ENCODE measurements at places on chromosomes 4 and X. TPM values are rescaled to one million over a fixed set of nuclear protein-coding genes. Genes with fewer than 3 reads are reported as not detected.

GRCh38 chr4:7698584-7698983 lies 241.1 kb downstream of the AFAP1 start:
- DNase-seq = no peak

DNA sequence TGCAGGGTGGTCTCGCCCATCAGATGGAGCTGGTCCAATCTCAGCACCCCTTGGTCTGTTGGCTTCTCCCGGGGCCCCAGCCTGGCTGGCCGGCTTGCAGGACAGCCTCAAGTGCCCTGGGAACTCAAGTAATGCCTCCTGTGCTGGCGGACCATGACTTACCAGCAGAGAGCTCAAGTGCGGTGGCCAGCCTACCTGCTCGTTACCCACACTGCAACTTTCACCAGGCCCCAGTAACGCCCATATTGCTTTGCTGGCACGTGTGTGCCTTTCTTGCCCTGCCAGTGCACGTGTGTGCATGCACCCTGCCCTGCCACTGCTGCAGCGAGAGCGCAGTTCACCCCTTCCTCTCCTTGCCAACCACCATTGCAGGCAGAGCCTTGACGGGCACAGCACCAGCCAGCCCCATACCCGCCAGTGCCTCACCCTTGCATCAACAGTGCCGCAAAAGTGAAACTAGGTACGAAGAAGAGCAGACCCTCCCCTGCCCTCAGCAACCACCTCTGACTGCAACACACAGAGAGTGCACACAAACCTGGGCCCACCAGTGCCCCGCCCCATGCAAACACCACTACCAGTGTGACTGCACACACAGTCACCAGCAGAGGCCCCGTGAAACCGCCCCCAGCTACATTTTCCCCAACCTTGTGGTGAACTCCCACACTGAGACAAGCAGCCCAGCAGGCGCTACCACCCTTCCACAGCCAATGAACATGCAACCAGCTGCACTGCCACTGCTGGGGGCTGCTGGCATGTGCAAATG lies 88.9 kb upstream of the POU3F4 start:
- DNase-seq = no peak

GRCh38 chr4:61886131-61886530 lies 686.0 kb downstream of the ADGRL3 start:
- no peak for DNase-seq

DNA sequence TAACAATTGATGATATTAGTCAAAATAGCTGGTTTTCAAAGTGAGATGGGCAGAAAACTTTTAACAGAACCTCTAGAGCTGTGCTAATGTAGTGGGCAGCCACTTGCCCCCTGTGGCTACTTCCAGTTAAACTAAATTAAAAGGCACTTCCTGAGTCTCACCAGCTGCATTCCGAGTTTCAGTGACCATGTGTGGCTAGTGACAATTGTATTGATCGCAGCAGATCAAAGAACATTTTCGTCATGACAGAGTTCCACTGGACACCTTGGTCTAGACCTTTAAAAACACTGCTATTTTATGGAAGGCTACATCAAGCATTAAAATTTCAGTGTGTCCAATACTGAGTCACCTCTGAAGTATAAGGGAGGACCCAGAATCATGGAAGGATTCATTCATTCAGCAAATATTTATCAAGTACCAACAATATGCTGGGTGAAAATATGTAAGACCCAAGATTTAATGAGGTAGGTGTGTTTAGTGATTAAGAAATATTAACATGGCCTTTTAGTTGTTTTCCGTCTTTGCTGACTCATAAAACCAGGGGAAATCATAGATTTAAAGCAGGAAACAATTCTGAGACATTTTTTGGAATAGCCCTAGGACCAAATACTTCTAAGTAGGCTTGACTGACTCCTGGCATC lies 5.1 kb upstream of the FAT1 start:
- no peak for DNase-seq

- DNase-seq = no peak
Measured at GRCh38 chr4:121266982-121267381, 102.9 kb upstream of the TNIP3 start.

GRCh38 chr4:86060341-86060740 lies 299.5 kb downstream of the MAPK10 start:
- DNase-seq = no peak

- DNase-seq = no peak
Measured at GRCh38 chrX:31291131-31291530, 219.3 kb upstream of the FTHL17 start.

DNA sequence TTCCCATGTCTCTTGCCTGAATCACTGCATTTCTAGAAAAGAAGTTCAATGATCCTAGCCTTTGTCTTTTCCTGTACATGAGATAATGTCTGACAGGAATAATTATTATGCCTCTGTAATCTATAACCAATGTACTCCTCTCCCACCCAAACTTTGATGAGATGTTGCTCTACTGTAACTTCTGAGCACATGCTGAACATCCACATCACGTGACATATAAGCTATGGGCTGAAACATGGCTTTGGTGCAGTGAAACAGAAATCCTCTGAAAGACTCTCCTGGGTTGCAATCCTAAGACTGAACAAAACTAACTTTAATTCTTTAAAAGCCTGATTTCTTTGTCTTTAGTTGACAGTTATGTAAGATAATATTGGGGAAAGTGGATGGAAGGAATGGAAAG lies 1.5 kb upstream of the ADAD1 start:
- no peak for DNase-seq

- DNase-seq = no peak
Measured at GRCh38 chrX:87728024-87728423, 210.4 kb downstream of the KLHL4 start.

GRCh38 chr4:21948347-21949072 lies at the start of gene KCNIP4:
TSS of gene KCNIP4 (minus strand) at chr4:21948772.
- no peak for DNase-seq

DNA sequence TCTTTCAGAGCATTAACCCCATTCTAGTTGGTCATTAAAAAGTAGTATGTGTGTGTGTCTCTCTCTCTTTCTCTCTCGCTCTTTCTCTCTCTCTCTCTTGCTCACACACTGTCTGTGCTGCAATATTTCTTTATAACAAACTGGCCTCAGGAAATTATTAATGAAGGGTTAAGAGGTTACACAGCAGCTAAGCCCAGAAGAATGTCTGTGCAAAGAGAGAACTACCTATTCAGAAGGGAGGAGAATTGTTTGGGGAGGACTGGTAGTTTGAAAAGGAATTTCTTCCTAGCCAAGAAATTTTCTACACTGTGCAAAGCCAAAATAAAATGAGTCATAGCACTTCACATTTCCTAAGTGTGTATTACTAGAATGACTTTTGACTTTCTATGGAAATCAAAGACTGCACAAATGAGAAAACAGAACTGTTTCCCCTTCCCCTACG lies 22.2 kb downstream of the PDGFC start:
- DNase-seq = no peak

DNA sequence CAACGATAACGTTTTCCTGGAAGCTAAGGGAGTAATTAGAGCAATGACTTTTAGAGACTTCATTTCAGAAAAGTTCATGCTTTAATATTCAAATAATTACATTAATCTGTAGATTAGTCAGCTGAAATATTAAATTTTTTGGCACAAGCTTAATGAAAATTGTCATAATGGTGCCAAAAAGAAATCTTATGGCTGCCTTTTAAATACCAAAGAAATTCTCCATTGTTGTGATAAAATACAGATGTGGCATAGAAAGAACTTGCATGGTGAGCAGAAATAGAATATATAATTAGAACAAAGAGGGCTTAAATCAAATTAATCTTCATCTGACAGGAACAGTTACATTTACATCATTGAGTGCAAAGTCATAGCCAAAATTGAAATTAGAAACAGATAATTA lies 263.5 kb downstream of the AFF2 start:
- DNase-seq = no peak

DNA sequence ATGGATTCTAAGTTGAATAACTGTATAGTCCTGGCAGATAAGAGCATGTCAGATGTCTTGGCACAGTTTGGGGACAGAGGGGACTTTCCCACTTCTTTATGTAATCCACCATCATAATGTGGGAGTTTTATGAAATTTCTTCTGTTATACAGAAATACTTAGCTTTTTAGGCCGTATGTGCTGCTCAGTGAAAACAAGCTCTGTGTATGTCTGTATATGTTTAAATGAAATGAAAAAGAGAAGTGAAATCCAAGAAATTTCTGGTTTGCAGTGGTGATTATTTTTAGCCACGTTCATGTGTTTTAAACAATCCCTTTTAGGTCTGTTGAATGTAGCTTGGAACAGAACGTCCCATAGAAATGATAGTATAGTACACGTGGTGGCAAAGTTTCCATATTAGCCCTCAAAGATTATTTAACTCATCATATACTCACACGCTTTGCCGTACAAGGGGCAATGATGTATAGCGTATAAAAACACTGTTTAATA lies 41.0 kb downstream of the GAB1 start:
- no peak for DNase-seq

GRCh38 chr4:23773884-23774636 lies 115.8 kb downstream of the PPARGC1A start:
- no peak for DNase-seq

GRCh38 chr4:173530326-173531085 lies 477 bp upstream of the HAND2 start:
- no peak for DNase-seq

GRCh38 chr4:138509346-138509745 lies 267.2 kb upstream of the SLC7A11 start:
- no peak for DNase-seq

DNA sequence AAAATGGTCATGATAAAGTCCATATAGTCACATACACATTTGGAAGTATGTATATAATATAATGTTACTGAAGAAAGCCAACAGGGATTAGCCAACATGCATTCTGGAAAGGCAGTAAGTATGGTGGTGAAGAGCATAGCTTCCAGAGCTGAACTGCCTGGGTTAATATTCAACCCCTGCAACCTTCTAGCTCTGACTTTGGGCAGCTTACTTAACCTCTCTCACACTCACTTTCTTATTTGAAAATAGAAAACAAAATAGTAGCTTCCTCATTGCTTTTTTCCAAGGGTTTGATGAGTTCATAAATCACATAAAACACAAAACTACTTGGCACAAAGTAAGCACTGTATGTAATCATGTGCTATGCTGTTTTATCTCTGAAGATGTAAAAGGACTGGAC lies 216.4 kb downstream of the CHIC2 start:
- DNase-seq = no peak

DNA sequence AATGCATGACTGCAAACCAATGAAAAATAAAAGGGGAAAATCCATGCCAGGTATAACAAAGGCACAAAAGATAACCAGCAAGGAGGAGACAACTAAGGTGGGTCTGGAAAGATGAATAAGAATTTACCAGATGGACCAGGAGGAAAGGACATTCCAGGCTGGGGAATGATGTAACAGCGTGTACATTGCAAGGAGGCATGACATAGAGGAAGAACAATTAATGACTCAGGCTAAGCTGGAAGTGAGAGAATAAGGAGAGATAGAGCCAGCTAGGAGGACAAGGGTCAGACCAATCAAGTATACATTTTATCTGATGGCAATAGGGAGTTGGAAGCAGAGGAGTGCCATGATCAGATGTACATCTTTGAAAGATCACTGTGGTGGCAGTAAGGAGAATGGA lies 57.0 kb downstream of the MTMR8 start:
- DNase-seq = no peak

GRCh38 chrX:20672476-20672875 lies 405.8 kb upstream of the RPS6KA3 start:
- no peak for DNase-seq

DNA sequence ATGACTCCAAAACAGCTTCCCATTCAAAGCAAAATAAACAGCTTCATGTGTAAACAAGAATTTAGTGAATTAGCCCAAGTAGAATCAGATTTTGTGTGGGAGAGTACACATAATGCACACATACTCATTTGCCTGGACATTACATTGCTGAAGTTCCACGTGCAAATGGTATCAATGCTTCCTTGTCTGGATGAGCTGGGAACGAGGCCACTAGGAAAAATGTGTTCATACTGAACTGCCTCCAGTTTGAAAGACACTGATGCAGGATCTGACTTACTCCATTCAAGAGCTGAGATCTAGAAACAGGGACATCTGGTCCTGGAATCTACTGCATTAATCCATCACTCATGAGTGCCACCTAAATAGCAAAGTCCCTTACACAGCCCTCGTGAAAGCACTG lies 228.0 kb downstream of the APBB2 start:
- no peak for DNase-seq

DNA sequence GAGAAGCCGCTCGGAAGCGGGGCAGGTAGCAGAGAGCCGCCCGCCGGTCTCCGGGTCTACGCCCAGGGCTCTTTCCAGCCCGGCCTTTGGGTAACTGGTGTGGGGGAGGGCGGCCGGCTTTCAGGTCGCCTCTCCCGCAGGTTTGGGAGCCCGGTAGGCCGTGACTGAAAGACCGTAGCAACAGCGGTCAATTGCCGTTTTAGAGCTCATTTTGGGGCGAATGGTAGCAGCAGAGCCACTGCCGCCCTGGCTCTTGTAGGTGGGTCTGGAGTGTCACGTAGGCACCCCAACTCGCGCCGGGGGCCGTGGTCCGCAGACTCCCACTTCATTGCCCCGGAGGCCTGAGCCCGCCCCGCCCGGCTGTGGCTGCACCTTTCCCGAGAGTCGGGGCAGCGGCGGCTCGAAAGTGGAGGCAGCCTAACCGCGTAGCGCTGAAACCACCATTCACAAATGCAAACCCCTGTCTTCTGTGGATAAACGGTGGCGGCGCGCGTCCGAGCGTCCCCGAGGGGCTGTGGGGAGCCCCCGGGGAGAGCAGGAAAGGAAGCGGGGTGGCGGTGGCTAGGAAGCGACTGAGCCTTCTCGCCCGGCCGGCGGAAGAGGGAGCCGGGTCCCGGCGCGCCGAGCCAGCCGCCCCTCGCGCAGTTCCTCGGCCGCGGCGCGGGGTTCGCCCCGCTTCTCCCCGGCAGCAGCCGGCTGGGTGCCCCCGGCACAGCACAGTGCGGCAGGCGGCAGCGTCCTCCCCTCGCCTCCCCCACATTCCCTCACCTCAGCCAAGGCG lies 2185.1 kb upstream of the TENM3 start:
- no peak for DNase-seq

GRCh38 chr4:125397226-125397625 lies 82.5 kb downstream of the FAT4 start:
- DNase-seq = no peak

GRCh38 chr4:185469580-185470154 lies 1.9 kb downstream of the CCDC110 start:
- DNase-seq = no peak

The SHOX gene
- not detected for total RNA-seq

The CSAG1 gene
- not detected for total RNA-seq

The CSN1S1 gene
- not detected for total RNA-seq

The GAGE1 gene
- total RNA-seq = not detected

The NMU gene
- 0.50 TPM for total RNA-seq

The PRSS12 gene
- total RNA-seq = not detected

The CABS1 gene
- not detected for total RNA-seq

The IL2RG gene
- 276 TPM for total RNA-seq

The NXF2 gene
- total RNA-seq = not detected

The GAGE12H gene
- not detected for total RNA-seq

Data from activated T-cell treated with anti-CD3 and anti-CD28 coated beads, Interleukin-2, amount 50 U/mL, for 4 hours (primary cell).